ENCODE measurements at places on chromosomes 6 and 20.

DNA sequence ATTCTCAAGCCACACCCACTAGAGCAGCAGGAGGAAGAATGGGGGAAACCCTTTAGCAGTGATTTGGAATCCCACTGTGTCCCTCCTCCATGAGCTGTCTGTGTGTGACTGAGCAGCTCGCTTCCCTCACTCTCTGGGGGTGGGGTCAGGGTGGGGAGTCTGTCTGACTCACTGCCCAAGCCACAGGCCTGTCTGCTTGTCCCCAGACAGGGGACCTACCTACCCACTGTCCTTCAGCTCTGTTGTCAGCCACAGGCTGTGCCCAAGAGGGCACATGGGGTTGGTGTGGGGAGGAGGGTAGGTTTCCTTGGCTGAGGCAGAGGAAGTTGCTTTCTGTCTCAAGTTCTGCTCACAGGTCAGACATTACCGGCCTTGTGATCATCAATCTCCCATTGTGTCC, 127.0 kb downstream of the MAFB start:
- peak; percentile 52 for DNase-seq

DNA sequence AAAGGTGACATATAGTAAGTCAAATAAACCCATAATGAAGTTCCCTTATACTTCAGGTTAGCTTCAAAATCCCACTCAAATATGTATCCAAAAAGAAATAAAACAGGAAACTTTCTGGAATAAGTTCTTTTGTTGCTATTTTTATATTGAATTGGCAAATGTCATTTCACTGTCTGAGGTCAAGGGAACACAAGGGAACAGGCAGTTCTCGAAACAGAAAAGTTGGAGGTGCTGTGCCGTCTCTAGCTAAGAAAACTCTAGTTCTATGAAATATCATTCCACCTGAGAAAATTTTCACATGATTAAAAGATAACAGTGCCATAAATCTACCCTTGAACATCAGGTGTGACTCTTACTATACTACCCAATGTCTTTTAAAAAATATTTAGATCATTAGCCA, 358.5 kb downstream of the PRKN start:
- no peak for DNase-seq

DNA sequence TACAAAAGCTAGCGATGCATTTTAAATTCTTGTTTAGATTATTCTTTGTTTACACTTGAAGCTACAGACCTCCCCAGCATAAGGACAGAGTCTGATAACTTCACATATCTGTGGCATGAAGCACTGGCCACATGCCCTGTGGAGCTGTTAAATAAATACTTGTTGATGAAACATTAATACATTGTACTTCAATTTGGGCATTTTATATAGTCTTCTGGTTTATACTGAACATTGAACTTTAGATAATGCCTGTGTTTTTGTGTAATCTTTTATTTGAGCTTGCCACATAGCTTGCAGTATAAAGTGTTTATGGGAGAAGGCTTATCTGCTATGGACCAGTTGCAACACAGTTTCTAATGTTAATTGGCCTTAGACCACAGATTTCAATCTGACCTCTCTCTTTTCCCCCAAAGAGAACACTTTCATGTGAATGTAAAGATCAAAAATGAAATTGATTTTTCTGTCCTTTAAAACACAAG, 48.2 kb downstream of the FRK start:
- peak; percentile 3 for DNase-seq

GRCh38 chr6:41470029-41470330, 76.2 kb upstream of the FOXP4 start:
- DNase-seq: peak; percentile 53

DNA sequence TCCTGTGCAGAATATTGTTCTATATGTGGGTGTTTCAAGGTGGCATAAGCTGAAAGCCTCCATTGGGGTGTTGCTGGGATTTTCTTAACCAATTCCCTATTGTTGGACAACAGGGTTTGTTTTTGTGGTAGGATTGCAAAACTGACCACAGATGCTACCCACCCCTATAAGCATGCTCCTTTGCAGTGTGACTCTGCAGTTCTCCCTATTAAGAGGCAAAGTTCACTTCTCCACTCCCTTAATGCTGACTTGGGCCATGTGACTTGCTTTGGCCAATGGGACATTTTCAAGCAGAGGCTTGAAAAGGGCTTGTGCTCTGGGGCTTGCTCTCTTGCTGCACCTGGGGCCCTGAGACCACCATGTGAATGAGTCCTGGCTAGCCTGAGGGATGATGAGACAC, 8.5 kb upstream of the ANGPT4 start:
- DNase-seq: no peak

DNA sequence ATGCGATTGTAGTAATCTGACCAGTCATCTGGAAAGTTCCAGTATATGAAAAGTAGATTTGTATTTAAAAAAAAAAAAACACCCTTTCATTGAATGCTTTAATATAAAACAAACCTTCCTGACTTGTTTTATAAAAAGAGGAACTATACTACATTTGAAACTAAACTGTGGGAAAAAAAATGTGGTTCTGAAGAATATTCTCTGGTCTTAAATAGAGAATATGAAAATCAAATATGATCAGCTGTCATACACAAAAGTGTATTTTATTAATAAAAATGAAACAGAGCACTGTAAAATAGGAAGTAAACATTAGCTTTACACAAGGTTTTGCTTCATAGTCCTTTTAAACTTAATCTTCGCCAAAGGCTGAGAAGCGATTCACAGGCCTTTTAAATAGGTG, 25.3 kb upstream of the CD83 start:
- no peak for DNase-seq

DNA sequence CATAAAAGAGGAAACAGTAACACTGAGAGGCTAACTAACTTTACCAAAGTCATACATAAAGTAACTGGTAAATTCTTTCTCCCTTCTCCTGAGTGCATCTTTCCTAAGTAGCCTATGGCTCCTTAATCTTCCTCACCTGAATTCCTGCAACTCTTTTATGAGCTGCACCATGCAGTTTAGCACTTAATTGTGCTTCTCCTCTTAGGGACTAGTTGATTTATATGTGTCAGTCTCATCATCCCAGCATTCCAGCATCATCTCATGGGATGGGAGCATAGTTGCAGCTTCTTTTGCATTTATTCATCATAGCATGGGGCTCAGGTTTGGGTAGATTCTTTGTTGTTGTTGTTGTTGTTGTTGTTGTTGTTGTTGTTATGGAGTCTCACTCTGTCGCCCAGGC, 3.5 kb upstream of the TSPYL1 start:
- no peak for DNase-seq

GRCh38 chr20:57711826-57712225, 2.0 kb upstream of the PMEPA1 start:
- no peak for DNase-seq

- DNase-seq: no peak
These were observed 54.7 kb upstream of the SYNJ2 start for GRCh38 chr6:157927011-157927410.

GRCh38 chr6:31525932-31526591, 2.7 kb upstream of the MCCD1 start:
- peak; percentile 27 for DNase-seq

DNA sequence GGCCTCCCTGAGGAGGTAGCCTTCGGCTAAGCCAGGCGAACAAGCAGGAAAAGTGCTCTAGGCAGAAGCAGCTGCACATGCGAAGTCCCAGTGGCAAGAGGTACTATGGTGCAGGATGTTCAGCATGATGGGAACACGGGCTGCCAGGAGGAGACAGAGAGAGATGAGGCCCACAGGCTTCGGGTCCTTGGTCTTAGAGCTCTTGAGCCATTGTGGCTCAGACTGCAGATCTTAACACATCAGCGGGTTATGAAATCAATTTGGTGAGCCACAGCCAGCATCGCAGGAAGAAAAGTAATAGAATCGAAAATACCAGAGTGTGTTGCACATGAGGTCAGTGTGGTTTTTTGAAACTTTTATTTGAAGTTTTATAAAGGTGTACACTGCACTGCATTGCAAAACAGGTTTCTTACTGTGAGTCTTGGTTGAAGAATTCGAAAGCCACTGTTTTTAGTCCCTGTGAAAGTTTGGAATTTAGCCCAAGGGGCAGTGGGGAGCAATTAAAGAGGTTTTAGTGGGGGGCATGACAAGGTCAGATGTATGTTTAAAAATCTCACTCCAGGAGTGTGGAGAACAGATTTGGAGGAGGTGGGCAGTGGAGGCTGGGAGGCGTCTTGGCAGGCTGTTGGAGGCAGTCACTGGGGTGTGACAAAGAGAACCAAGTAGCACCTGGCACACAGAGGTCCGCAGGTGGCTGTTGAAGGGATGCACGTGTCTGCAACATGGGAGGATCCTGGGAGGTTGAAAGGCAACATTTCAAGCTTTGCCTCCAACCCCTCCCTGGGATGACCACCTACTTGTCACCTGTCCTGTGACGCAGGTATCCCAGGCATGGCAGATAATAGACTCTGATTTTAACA, 69.3 kb downstream of the EYA2 start:
- DNase-seq: peak; percentile 47

GRCh38 chr6:122050242-122050755, 349.2 kb upstream of the HSF2 start:
- no peak for DNase-seq

- no peak for DNase-seq
These were observed 34.3 kb upstream of the COL9A1 start for GRCh38 chr6:70336996-70337742.

DNA sequence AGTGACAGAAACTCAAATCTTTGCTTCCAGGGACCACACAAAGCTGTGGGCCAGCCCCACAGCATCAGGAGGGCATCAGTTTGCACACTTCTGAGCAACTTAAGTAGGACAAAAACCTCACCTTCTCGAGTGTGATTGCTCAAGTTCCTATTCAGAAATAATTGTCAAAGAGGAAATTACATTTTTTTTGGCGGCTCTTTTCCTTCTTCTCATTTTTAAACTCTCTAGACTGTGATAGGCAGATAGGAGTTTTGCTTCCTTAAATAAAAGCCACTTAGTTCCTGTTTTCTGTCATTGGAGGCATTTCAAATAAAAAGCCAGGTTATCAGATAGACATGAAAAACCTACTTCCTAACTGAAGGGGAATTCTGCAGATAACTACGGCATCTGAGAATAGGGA, 11.2 kb upstream of the TAGAP start:
- DNase-seq: no peak

- no peak for DNase-seq
These were observed 536.3 kb downstream of the CDH26 start for GRCh38 chr20:60494476-60494875.

- no peak for DNase-seq
These were observed 317.6 kb downstream of the TPBG start for GRCh38 chr6:82681119-82681714.

DNA sequence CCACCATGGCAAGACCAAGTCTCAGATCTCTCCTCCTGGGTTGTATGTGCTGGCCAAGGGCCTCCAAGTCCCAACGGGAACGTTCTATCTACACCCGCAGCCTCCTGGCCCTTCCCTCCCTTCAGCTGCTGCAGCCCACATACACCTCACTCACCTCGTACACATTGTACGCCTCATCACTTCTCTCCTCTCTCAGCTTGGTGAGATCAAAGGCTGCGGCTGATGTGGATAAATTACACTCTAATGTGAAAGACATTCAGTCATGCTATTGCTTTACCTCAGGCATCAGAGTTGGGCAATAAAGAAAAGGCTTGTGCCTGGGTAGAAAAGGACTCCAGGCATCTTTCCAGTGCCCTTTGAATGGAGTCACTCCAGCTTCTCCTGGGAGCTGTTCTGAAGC, 135.3 kb upstream of the FOXQ1 start:
- no peak for DNase-seq

GRCh38 chr20:49710971-49711666, 2.6 kb downstream of the B4GALT5 start:
- DNase-seq: no peak

GRCh38 chr6:89921691-89922090, 27.4 kb downstream of the GJA10 start:
- DNase-seq: no peak

DNA sequence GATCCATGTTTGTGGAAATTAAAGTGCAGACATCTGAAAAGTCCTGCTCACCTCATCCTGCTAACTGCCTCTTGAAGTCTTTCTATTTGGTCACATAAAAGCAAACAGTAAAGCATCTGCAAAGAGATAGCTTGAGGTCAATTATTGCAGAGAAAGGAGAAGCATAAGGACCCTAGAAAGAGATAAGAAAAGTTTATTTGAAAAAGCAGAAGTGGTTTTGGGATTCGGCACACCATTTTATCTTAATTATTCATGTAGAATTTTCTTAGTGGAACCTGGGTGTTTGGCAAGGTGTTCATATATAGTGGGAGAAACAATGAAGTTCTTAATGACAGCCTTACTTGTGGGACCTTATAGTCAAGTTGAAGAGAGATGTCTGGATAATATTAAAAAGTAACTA, 280.8 kb downstream of the CENPW start:
- DNase-seq: no peak

- DNase-seq: no peak
These were observed 198.6 kb downstream of the FOXA2 start for GRCh38 chr20:22385602-22386305.

DNA sequence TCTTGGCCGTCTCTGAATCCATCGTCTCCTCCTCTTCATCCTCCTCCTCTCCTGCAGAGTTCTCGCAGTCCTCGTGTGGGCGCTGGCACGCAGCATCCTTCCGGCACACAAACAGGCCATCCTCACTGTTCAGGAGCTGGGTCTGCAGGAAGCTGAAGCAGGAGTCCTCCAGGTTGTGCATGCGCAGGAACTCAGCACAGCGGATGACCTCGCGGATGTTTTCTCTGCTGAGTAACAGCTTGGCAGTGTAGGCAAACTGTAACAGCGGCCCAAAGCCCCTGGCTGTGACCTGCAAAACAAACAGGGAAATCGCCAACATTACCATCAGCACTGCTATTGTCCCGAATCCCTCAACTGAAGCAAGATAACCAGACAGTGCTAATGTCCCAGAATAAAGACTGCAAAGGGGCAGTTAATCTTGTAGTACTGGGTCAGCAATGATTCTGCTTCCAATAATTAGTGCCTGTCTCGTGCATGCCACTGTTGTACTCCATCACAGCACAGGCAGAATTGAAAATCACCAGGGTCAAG, 57.4 kb downstream of the GJA10 start:
- no peak for DNase-seq

DNA sequence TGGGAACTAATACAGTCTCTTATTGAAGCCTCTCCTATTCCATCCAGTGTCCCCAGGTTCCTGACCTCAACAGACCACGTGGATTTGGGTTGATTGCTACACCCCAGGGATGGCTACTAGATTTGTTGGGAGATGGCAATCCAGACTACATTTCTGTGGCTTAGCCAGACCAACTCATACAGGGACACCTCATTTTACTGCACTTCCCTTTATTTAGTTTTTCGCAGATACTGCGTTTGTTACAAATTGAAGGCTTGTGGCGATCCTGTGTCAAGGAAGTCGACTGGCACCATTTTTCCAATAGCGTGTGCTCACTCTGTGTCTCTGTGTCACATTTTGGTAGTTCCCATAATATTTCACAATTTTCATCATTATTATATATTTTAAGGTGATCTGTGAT, 10.3 kb upstream of the MTRF1L start:
- DNase-seq: no peak

Measured in fibroblast of upper back skin (primary cell).